ENCODE measurements at places on chromosomes 13 and 19.

DNA sequence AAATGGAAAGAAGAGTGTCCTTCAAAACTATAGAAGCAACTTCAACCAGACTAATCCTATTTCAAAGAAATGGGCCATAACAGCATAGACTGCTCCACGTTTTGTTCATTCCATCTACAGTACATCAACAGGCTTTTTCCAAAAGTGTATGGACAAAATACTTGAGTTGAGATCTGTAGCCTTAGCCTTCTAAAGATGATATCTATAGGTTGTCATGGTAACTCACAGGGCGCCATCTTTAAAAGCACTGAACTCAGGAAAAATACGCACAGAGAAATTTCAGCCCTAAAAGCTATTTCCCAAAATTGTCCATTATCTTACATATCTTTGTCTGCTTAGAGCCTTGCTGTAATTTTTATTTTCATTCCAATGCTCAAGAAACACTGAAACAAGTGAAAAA, 439.4 kb upstream of the NBEA start:
- DNase-seq: no peak

GRCh38 chr19:3642987-3643673, 16.5 kb upstream of the CACTIN start:
- no peak for DNase-seq

DNA sequence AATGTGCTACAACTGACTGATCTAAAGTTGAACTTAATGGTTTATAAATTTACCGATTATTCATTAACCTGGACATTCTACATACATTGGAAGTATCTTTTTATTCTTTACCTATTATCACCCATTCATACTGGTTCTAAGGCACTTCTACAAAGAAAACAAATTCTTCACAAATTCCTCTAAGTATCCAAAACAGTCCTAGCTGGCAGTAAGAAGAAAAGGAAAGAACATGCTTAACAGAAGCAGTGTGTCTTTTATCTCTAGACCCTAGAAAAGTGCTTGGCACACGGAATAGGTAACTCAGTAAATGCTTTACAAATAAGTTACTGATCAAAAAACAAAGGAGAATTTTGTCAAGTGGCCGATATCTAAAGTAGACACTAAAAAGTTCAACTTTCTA, 32.8 kb downstream of the TSC22D1 start:
- no peak for DNase-seq

DNA sequence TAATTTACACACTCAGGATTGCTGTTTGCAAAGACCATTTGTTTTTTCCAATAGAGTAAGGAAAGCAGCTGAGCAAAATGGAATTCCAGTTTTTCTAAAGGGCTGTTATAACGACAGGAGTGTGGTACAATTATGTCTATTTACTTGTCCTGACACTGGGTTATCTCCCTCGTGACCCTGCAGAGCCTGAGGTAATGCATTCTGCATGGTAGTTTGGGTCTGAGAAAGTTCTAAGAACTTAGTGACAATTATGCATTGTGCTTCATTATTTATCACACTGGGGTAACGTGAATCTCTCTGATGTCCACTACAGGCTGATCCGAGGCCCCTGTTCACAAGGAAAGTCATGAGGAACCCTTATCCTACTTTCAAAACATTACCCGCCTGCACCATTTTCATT, 50.7 kb upstream of the EDNRB start:
- no peak for DNase-seq

DNA sequence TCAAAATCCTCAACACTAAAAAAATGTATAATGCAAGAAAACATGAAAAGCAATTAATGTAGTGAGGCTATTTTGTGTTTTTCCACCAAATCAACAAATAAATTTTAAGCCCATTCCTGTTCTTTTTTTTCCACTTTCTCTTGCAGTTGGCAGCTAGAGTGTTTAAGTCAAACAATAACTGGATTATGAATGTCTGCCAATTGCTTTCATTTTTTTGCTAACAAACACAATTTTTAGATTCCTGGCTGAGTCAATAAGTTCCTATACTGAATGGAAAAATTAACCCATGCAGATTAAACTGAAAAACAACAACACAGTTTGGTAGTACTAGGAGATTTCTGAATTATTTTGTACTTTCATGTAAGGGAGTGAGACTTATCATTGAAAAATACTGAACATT, 232.4 kb downstream of the SLITRK5 start:
- no peak for DNase-seq

GRCh38 chr13:110138700-110139036, 168.3 kb downstream of the COL4A1 start:
- no peak for DNase-seq

DNA sequence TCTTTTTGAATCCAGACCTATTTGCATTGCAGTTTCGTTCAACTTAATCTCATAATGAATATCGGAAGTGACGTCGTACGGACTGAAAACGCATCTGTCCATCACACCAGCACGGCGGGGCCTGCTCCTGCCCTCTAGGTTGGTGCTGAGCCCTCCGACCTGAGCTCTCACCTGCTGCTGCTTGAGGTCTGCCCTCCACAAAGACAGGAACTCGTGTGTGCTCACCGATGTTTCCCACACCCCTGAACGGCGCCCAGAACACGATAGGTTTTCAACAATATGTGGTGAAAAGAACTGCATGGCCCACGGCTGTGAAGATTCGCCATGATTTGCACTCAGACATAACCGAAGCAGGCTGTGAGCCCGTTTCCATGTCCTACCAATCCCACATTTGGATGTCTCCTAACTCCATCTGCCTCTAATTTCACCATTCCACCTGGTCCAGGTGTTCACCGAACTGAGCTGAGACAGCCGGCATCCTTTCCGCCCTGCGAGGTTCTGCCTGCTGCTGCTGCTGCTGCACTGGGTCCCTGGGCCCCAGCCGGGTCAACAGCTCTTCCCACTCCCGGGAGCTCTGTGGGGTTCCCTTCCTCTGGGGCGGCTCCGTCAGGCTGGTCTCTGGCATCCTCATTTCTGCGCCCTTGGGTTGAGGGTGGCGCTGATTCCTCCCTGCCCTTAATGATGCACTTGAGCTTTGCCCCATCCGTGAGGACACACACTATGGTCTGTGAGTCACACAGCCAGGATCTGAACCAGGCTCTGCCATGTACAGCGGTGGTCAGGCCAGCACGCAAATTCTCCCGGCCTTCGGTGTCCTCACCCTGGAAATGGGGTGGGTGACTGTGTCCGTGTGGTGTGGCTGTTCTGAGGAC, 20.9 kb downstream of the GRTP1 start:
- DNase-seq: no peak

GRCh38 chr19:37929355-37929923, 22.4 kb downstream of the SIPA1L3 start:
- DNase-seq: no peak

DNA sequence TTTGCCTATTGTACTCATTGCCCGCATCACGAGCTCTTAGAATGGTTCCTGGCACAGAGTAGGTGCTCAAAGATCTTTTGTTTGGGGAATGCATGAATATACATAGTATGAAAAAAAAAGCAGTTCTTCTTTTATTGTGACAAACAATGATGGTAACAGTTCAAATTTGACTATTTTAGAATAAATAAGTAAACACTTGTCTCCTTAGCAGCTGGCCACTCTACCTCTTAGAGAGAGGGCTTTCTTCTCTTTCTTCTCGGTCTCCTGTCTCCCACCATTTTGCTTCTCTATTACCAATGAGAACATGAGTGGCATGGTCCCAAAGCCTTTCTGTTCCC, 639 bp upstream of the SLAIN1 start:
- DNase-seq: no peak

GRCh38 chr19:43872547-43873336, 45.6 kb downstream of the ZNF283 start:
- no peak for DNase-seq

DNA sequence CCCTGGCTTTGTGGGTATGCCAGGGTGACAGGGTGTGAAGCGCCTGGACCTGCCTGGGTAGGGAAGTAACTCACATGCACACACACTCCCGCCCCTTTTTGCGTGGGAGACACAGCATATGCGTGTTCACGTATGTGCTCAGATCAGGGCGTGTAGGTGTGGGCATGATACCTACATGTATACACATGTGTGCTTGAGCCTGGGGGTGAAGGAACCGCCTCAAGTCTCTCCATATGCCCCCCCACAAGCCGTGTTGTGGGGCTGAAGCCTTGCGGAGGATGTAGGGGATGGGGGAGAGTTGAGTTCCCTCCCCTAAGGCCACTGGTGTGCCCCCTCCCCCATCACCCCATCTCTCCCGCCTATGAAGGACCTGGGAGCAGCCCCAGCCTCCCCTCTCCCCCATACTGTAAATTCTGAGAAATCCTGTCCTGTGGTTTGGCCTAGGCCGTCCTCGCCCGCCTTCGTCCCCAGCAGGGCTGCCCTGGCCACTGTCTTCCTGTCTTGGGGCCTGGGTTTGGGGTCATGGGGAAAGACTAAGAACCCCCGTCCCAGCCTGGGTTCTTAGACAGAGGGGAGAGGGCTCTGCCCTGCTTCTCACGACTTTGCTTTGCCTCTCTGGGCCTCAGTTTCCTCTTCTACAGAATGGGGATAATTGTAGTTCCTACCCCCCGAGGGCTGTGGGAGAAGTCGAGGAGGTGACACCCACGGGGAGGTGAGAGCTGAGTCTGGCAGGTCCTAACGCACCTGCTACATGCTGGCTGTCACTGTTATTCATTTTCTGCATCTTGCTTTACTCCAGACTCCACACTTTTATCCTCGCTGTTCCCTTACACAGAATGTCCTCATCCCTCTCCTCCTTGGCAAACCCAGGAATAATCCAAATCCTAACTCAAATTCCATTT, 14.3 kb downstream of the ACTL9 start:
- DNase-seq: no peak

- DNase-seq: no peak
Observed at GRCh38 chr19:7130043-7130442, 60.5 kb downstream of the ZNF557 start.

- no peak for DNase-seq
Observed at GRCh38 chr13:29887030-29887557, 36.7 kb upstream of the UBL3 start.

- DNase-seq: no peak
Observed at GRCh38 chr13:96934889-96935489, 59.3 kb downstream of the OXGR1 start.

- no peak for DNase-seq
Observed at GRCh38 chr19:5018224-5019015, 49.5 kb downstream of the KDM4B start.

GRCh38 chr19:38742296-38742695, 2.0 kb downstream of the CAPN12 start:
- no peak for DNase-seq

GRCh38 chr19:35204799-35205732, 23.5 kb downstream of the FAM187B start:
- DNase-seq: no peak

GRCh38 chr13:42181381-42181953, 90.5 kb upstream of the AKAP11 start:
- DNase-seq: no peak

DNA sequence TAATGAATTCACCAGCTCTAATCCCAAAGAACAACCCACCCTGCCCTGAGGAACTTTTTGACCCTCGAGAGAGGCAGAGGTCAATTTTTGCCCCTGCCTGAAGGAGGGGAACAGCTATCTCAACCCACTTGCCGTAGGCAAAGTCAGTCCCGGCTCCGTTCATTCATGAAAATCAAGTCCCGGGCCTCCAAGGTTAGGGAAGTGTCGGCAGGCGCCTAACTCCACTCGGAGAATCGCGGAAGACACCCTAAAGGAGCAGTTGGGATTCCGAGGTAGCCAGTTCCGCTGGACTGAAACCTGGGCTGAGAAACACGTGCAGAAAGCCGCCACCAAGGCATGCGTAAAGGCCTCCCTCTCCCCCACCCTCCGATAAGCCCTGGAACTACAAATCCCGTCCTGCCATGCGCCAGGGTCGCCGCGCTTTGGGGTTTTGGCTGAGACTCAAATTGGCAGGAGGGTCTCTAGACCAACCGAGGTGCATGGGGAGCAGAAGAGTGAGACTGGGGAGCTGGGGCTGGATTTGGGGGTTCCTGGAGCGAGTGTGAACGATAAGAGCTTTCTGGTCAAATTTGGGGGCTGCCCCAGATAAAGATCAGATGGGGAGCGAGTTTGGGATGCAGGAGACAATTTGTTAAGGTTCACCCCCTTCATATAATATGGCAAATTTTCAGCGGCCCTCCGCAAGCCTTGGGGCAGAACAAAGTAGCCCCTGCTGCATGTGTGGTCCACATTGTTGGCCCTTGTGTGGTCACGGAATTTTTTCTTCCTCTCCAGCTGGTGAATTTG, at the start of gene TNPO2:
Gene TNPO2, minus strand, starts transcription at position 292 of the 786 bp plus-strand sequence. CDS start 2,955 bp downstream, outside the sequence.
- DNase-seq: peak; percentile 69

DNA sequence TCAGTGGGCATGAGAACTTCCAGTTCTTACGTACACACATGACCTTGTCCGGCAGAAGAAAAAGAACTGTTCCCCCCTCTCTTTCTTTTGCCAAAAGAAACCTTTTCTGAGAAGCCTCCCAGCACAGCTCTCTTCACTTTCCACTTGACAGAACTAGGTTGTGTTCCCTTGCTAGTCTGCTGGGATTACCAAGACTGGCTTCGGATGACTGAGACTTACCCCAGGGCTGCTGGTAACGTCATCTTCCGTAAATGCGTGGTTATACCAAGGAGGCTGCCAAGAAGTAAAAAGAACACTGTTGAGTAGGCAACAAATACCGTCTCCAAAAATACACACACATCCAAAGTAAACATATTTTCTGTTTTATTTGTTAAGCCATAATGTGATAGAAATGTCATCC, 908.2 kb downstream of the EFNB2 start:
- no peak for DNase-seq

- DNase-seq: no peak
Observed at GRCh38 chr13:80973721-80974120, 632.8 kb upstream of the SPRY2 start.

DNA sequence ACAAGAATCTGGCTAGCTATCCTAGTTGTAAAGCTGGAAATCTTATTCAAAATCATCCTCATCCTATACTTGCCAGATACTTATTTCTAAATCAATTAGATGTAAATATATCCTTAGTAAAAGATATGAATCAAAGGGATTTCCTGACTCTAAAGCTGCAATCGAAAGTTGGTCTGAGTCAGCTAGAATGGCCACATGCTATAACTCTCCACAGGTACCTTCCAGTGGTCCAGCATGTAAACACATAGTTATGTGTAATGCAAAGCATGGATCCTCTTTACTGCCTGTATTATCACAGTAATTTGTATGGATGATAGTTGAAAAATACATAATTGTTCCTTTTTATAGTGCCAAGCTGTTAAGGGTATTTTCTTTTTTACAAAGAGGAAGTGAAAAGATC, 27.4 kb downstream of the SLITRK6 start:
- no peak for DNase-seq

GRCh38 chr13:43030548-43030947, 7.2 kb downstream of the DNAJC15 start:
- DNase-seq: no peak

DNA sequence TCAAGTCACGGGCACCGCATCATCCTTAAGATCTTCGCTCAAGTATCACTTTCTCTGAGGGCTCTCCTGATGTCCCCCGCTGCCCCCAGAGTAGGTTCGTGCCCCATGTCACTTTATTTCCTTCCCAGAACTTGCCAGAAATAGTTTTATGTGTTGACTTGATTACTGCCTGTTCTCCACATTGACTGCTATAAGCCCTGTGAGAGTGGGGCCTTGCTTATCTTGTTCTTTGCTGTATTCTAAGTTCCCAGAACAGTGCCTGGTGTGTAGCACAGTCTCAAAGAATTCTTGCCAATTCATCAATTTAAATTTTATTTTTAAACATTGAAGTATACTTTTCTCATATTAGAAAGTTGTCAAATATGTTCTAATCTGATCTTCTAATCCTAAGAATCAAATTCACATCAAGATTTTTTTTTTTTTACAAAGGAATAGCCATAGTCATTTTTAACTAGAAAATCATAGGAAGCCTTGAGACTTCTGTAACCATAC, 32.1 kb upstream of the GPR183 start:
- no peak for DNase-seq
